Activated CD4-positive, CD25-positive, alpha-beta regulatory T cell (primary cell): ENCODE measurements at places on chromosomes 16 and 17.

- no peak for DNase-seq
Measured at GRCh38 chr17:58189436-58190146, 2.9 kb upstream of the EPX start.

DNA sequence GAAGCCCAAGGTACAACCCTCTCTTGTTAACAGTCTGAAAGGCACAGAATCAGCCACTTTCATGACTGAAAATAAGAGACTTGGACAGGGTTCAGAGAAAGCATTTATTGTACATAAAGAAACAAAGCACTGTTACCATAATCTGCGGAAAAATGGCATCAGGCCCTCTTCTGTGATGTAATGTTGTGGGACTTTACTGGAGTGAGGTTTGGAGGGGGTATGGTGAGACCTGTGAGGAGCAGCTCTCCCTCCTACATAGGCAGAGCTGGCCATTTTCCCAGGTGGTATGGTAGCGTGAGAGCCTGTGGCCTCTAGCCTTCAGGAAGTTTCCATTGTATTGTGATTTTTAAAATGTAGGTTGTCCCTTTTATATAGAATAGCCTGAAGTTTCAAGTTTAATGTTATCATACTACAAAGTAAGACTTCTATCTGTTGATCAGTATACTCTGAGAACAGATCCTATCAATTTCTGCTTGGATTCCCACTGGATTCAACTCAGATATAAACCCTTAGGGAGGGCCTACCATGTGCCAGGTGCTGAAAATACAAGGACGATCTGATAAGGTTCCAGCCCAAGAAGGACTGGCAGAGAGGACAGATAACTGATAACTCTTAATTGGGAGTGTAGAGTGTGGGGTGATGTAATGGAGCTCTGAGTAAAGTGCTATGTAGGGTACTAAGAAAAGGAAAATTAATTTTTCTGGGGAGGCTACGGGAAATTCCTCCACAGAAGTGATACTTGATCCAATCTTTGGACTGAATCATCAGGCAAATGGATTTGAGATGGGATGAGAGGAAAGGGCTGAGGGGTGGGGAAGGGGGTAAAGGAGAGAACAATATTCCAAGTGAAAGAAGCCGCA, 4.1 kb upstream of the YPEL2 start:
- no peak for DNase-seq

- DNase-seq = no peak
Measured at GRCh38 chr16:75702242-75702641, 981 bp upstream of the DUXB start.

GRCh38 chr16:84808826-84809225, 11.0 kb upstream of the CRISPLD2 start:
- no peak for DNase-seq

- no peak for DNase-seq
Measured at GRCh38 chr16:749010-749409, 8.2 kb upstream of the CIAO3 start.

- peak; percentile 54 for DNase-seq
Measured at GRCh38 chr17:45146890-45147580, 1.2 kb upstream of the HEXIM1 start.

DNA sequence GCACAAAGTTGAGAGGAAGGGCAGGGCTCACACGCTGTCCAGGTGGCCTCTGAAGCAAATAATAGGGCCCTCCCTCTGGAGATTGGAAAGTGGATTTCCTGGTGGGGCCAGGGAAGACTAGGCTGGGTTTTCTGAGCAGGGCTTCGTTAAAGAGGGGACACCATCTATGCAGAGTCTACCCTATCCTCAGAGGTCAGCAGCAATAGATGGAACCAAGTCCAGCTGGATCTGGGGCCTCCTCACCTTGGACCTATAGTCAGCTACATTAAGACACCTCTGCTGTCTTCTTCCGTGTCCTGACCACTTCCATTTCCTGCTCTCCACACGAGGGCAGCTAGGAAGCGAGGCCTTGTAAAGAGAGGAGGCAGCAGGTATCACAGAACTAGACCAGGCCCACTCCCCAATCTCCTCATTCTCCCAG, 14.7 kb upstream of the ST6GALNAC1 start:
- DNase-seq = no peak

- DNase-seq = no peak
Measured at GRCh38 chr16:5971106-5971505, 873.5 kb upstream of the EEF2KMT start.

DNA sequence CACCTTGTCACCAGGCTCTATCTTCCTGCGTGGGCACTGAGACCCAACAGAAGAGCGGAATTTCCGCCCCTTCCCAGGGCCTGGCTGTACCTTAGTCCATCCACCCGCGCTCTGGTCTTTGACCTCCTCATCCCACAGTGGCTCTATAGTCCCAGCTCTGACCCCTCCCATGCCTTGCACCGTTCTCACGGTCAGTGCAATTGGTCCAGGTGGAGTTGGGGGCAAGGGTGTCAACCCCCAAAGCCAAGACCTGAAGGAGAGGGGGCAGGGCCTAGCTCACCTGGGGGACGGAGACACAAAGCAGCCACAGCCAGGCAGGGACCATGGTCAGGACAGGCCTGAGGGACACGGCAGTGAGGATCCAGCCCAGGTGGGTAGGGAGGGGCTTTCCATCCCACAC, 944 bp downstream of the CDH16 start:
- DNase-seq = no peak

DNA sequence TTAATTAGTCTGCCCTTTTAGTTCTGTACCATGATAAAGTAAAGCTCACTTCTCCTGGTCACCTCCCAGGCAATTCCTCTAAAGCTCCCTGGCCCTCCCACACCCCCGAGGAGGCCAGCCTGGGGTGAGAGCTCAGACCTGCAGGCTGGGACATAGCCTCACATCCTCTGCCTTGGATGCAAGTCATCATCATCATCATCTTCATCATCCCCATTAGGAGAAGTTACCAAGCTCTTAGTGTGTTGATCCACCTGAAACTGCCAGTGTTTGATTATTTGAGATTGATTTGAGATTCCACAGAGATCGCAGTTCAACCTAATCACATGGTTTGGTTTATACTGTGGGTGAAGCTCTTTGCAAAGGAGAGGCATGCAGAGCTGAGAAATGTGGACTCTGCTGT, 197.5 kb downstream of the CYLD start:
- DNase-seq = no peak

DNA sequence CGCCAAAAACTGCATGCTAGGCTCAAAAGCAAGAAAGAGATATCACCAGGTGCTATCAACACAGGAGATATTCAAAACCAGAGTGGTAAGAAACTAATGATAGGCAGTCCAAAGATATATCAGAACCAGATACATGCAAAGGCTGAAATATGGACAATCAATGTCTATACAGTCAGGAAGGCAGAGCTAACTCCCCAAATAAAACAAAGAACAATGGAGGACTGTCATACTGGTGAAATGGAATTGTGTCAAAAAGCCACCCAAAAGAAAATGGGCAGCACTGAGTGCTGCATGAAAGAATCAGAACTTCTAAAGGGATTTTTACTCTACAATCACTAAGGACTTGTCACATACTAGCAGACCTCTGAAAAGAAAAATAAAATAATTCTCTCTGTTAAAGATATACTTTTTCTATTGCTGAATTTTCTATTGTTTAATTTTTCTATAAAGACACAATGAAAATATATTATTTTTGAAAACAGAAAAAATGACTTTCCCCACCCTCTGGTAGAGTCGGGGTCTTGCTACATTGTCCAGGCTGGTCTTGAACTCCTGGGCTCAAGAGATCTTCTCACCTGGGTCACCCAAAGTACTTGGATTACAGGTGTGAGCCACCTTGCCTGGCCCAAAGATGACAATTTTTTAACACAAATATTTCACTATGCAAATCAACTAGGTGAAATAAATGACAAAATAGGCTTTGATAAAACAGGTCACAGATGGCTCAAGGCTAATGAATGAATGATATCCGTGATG, 98.2 kb downstream of the USP32 start:
- DNase-seq = no peak

DNA sequence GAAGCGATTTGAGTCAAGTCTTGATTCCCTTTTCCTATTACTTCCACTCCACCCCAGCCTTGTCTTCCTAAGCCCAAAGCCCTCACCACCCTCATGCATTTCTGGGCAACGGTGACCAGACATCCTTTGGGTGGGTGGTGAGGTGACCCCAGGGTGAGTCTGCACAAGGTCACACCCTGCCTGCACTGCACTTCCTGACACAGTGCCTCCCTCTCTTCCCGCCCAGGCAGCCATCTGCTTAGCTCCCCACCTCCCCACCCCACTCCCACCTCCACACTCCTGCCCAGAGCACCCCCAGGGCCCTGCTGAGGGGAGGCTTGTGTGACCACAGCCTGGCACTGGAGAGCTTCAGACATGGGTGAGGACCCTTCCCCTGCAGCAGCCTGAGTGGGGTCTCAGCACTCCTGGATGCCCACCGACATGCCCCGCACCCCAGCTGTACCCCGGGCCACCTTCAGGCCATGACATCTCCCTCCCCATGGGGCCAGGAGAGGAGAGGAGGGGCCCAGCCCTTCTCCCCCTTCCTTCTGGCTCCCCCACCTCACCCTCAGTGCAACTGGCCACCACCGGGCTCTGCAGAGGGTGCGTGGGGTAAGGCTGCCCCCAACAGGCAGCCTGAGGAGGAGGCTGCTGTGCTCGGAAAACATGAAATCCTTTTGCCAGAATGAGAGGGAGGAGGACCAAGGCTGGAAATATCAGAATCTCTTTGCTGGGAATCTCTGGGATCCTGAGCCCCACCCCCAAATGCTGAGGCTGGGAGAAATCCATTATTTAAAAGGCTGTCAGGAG, 68.6 kb downstream of the CCT6B start:
- DNase-seq = no peak

DNA sequence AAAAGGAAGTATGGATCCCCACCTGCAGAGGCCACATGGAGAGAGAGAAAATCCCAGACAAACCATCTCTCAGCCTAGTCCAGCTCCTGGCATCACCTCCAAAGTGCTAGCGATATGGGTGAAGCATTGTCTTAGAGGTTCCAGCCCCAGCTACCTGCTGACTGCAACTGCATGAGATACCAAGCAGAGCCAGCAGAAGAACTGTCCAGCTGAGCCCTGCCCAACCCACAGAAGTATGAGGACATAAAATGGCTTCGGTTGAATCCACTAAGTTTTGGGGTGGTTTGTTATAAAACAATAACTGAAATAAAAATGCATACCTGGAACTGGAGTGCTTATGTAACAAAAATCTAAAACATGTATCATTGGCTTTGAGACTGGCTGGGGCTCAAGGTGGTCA, 20.4 kb upstream of the SLFN5 start:
- no peak for DNase-seq
